Stimulated activated CD4-positive, alpha-beta T cell treated with anti-CD3 and anti-CD28 coated beads, Interleukin-1b, Interleukin-23, amount 100 ng/mL, for 1 hour (primary cell): ENCODE measurements at places on chromosomes 12 and 14.

GRCh38 chr14:98298481-98299244 is 973.3 kb downstream of the BCL11B start:
- no peak for DNase-seq

DNA sequence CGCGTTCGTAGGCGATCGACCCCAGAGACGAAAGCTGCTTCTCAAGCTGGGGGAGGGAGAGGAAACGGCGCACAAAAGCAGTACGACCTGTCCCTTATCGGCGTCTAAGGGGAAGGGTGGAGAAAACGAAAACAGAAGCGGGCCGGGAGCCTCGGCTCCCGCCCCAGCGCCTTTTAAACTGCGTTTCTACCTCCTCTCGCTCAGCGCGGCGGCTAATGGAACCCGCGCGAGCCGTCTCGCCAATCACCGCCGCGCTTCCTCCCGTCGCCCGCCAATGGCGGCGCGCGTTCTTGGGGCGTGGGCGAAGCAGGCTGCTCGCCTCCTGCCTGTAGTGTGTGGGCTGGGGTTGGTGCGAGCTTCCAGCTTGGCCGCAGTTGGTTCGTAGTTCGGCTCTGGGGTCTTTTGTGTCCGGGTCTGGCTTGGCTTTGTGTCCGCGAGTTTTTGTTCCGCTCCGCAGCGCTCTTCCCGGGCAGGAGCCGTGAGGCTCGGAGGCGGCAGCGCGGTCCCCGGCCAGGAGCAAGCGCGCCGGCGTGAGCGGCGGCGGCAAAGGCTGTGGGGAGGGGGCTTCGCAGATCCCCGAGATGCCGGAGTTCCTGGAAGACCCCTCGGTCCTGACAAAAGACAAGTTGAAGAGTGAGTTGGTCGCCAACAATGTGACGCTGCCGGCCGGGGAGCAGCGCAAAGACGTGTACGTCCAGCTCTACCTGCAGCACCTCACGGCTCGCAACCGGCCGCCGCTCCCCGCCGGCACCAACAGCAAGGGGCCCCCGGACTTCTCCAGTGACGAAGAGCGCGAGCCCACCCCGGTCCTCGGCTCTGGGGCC is at the start of gene TMPO:
Gene TMPO (plus strand): TSS at position 304 of the 824 bp plus-strand sequence. CDS start 278 bp downstream, at position 582.
- peak; percentile 83 for DNase-seq

GRCh38 chr12:105198961-105199360 is 37.0 kb downstream of the APPL2 start:
- no peak for DNase-seq

- DNase-seq = no peak
Observed at GRCh38 chr14:32028599-32028998, 48.5 kb upstream of the ARHGAP5 start.

DNA sequence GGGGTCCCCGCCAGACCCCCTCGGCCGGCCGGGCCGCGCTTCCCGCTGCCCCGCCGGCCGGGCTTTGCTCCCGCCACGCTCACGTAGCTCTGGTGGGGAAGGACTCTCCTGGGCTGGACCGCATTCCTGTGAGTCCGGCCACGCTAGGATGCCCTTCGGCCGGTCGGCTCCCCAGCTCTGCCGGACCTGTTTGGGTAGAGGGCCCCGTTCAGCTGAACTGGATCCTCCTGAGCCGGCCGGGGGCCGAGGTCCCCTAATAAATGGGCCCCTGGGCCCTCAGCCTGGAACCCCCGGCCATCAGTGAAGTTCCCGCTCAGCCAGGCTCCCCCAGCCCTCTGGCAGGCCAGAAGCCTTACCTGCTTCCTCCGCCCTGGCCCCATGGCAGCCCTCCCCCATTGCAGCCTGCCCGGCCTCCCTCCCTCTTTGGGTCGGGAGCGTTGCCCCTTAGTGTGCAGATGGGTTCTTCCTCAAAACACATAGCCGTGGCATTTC is 593 bp downstream of the UNC119B start:
- DNase-seq = no peak
